ENCODE measurements at places on chromosomes 3 and 15.

DNA sequence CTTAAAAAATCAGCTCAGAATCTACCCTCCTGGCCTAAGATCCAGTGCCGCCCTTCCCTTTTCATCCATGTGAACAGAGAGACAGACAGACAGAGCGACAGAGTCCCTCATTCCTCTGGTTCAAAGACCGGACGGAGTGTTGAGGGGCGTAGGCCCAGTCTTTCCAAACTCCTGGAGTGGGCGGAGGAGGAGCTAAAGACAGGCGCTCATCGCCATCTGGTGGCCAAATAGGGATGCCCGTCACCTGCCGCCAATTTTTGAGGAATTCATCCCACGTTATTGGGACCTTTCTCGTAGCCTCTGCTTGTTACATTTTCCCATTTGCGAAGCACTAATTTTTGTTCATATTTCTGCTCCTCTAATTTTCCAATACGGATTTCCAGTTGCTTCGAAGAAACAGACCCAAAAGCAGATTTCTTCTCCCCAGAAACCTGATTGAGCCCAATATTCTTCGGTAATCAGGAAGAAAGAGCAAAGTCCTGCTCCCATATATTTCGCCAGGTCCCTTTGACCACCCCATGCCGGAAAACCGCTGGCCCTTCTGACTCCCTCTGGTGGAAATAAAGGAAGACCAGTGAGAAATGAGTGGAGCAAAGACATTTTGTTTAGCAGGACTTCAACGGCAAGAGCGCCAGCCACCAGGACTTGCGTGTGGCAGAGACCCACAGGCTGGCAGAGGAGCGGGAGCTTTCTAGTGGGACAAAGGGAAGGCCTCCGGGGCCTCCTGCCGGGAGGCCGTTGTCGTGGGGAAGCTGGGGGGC lies 88.0 kb downstream of the LRRK1 start:
- peak; percentile 49 for DNase-seq

GRCh38 chr15:53209396-53210042 lies 419.4 kb upstream of the ONECUT1 start:
- DNase-seq, result no peak

DNA sequence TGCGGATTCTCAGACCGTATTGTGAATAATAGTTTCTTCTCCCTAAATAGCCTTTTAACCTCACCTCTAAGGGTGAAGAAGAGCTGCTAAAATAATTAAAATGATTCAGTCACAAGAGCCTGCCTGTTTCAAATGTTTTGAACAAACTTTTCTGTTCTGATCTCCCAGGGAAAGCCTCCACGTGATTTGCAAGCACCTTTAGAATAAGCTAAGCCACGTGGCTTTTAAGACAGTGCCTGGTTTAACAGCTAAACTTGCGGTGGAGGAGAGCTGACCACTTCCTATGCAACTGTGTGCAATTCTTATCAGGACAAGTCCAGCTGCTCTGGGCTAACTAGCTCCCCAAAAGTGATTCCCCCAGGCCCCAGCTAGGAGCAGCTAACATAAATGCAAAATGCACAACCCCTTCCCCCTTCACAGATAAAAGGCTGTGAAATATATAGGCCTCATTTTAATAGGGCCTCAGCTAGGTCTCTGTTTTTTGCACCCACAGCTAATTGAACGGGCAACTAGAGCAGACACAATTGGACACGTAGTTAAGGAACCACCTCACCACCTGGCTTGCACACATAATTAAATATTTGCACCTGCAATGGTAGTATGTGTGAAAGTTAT lies 401.2 kb upstream of the NR2F2 start:
- DNase-seq, result peak; percentile 7

GRCh38 chr3:120472121-120472844 lies 21.5 kb upstream of the FSTL1 start:
- DNase-seq, result no peak

DNA sequence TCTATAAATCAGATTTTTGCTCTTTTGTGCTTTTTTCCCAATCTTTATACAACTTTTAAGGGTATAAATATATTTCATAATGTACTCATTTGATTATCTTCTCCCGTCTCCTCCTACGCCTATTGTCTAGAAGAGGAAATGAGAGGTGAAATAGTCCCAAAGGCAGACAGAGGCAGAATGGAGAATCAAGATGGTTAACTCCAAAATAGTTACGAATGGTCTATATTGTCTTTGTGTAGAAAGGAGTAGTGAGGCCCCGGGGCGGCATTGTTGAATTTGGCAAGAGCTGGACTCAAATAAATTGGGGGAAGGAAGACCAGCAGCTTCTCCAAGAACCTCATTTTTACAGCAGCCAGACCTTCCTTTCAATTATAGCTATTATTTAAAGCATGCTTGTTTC lies 23.9 kb downstream of the ITPR1 start:
- no peak for DNase-seq

GRCh38 chr15:91857772-91858171 lies 4.3 kb downstream of the SLCO3A1 start:
- no peak for DNase-seq

- no peak for DNase-seq
These were observed 18.3 kb downstream of the C3orf18 start for GRCh38 chr3:50549226-50549625.

- DNase-seq, result no peak
These were observed 53.1 kb upstream of the ARNT2 start for GRCh38 chr15:80350941-80351610.

DNA sequence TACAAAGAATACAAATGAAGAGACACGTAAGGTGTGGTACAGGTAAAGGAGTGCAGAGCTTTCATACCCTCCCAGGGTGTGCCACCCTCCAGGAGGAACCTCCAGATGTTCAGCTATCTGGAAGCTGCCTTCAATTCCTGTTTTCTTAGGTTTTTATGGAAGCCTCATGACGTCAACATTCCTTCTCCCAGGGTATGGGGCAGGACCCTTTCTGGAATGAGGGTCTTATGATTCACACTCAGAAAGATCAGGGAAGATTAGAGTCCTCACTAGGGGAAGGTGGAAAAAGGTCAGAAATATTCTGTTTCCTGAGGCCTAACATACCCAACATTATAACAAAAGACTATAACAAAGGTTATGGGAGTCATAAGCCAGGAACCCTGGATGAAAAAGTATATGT lies 99.8 kb upstream of the PLCL2 start:
- no peak for DNase-seq

GRCh38 chr3:170196833-170197232 lies 15.3 kb upstream of the PHC3 start:
- DNase-seq, result no peak

- DNase-seq, result peak; percentile 8
These were observed 86.6 kb downstream of the MSL2 start for GRCh38 chr3:136109499-136109898.

DNA sequence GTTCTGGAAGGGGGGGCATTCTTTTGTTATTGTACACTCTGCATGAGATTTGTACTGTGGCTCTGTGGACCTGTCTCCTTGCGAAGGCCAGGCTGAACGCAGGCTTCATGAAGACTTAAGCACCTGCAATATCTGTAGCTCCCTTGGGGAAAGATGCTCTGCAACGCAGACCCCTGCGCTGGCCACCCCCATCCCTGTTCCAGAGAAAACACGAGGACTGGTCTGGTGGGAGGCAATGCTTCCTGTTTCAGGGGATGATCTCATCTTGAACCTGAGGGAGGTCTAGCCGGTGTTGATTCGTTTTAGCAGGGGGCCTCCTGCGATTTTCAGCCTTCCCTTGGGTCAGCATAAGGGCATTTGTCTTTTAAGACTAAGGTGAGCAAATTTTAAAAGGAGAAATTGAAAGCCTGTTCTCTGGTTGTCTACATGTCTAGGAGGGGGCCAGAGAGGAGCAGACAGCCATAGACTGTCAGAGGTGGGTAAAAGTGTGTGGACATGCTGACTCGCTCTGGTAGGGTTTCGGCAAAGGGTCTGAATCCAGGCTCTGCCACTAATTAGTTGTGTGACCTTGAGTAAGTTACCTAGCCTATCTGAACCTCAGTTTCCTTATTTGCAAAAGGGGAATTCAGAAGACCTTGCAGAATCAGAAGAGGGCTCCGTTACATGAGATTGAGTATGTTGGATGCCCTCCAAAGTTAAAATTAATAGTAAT lies 80.9 kb upstream of the RASGRF1 start:
- DNase-seq, result no peak

DNA sequence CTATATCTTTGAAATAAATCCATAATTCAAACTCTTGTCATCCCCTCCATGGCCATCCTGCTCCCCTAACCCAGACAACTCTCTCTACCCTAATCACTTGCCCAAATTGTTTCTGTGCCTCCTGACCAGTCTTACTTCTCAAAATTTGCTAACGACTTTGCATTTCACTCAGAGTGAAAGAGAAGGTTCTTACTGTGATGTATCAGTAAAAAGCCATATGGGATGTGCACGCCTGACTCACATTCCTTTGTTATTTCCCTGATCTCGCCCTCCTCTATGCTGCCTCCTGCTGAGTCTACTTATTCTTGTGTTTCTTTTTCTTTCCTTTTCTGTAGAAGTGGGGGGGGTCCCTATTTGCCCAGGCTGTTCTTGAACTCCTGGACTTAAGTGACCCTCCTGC lies 487.2 kb upstream of the FRG2C start:
- no peak for DNase-seq

DNA sequence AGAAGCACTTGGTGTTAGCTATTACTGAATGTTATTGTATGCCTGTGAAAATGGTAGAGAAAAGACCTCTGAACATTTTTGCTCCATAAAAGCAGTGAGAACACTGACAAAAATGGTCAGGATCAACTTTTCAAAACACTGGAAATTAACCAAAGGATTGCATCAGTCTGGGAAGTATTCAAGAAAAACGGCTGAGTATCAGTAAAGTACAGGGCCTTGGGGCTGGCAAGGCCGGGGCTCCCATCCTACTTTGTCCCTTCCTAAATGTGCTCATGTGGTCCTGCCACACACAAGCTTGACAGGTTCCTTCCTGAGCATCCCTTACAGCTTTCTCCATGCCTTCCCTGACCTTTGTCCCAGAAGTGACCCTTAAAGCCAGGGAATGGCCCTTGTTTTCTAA lies 84.0 kb downstream of the CFAP20DC start:
- no peak for DNase-seq

- no peak for DNase-seq
These were observed 9.0 kb downstream of the DPH3 start for GRCh38 chr3:16255726-16256125.

GRCh38 chr15:28208583-28208982 lies 109.5 kb upstream of the OCA2 start:
- no peak for DNase-seq

GRCh38 chr3:159850481-159850880 lies 138.2 kb upstream of the IL12A start:
- DNase-seq, result no peak

- DNase-seq, result no peak
These were observed 13.3 kb upstream of the THUMPD3 start for GRCh38 chr3:9349321-9350117.

GRCh38 chr3:77436908-77437307 lies 397.0 kb downstream of the ROBO2 start:
- DNase-seq, result no peak

DNA sequence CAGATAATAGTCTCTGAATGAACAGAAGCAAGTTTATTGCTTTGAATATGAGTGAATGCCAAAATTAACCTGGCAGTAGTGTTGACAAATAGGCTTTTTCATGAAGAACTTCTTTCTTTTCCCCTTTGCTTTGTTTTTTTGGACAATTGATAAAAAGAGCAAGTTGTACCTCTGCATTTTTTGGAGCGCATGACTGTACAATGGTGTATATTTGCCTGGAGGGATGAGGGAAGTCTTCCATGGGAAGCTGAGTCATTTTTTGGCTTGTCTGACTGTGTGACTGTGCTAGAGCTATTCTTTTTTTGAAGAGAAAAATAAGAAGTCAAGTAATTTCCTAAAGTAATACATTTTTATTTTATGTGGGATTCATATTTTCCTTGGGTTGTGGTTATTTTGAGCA lies 186.9 kb downstream of the KLHL25 start:
- no peak for DNase-seq

DNA sequence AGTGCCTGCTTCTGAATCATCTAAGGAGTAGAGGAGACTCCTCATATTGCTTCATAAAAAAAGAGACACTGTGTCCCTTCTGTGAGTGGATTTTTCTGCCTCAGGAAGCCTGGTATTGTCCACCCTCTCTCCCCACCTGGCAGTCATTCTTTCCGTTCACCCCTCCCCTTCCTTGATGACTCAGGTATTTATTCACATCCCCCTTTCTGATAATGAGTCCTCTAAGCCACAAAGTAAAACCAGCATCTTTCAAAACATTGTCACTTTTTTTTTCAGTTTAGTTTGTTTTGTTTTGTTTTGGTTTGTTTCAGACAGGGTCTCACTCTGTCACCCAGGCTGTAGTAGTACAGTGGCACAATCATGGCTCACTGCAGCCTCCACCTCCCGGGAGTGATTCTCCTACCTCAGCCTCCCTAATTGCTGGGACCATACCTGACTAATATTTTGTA lies 65.2 kb upstream of the UBE2E1 start:
- no peak for DNase-seq

DNA sequence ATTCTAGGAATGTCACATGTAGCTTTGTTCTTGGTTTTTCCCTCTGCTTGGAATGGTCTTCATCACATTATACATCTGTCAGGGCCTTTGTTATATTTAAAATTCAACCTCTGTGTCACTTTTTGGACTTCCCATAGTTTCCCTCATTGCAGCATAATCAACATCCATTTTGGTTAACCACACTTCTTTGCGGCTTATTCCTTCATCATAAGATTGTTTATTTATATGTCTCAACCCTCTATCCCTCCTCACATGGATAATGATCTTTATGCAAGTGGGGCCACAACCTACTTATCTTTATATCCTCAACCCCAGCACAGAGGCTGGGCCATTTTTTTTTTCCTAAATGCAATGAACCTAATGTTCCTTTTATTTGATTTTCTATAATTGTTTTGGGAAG lies 260.0 kb upstream of the THBS1 start:
- DNase-seq, result no peak

GRCh38 chr15:52709187-52709981 lies 30.2 kb upstream of the ATOSA start:
- DNase-seq, result no peak

GRCh38 chr3:100277255-100277800 lies 16.5 kb downstream of the TBC1D23 start:
- DNase-seq, result no peak

- DNase-seq, result no peak
These were observed 8.2 kb downstream of the ZPLD1 start for GRCh38 chr3:102443021-102443420.

GRCh38 chr3:40885430-40885829 lies 313.9 kb upstream of the CTNNB1 start:
- DNase-seq, result no peak

DNA sequence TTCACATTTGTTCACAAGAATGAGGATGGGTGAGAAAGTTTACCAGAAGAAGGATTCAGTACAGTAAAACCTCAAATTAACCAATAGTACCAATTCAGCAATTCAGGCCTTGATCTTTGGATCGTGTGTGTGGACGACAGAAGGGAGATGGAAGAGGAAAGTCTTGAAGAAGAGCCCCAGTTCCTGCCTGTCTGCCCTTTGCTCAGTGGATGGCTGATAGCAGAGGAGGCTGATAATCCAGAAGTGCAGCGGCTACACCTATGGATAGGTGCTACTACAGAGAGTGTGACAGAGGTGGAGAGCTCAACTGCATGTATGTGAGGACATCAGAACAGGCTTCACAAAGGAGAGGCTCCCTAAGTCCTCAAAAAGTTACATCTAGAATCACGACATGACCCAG lies 29.2 kb upstream of the PLXND1 start:
- DNase-seq, result no peak

GRCh38 chr3:114392831-114393230 lies 99.0 kb downstream of the TIGIT start:
- no peak for DNase-seq

All from GM12891 (cell line).